Lung microvascular endothelial cell (primary cell): ENCODE measurements at places on chromosomes 3 and 15. TPM values are rescaled to one million over a fixed set of nuclear protein-coding genes. Genes with fewer than 3 reads are reported as not detected.
A peak's percentile ranks its signal among the peaks of the same experiment; 100 is the strongest.

Gene PAQR9
- not detected in 2 replicates for total RNA-seq

Gene ISG20
- total RNA-seq, result 13.5 and 54.4 TPM in 2 replicates

DNA sequence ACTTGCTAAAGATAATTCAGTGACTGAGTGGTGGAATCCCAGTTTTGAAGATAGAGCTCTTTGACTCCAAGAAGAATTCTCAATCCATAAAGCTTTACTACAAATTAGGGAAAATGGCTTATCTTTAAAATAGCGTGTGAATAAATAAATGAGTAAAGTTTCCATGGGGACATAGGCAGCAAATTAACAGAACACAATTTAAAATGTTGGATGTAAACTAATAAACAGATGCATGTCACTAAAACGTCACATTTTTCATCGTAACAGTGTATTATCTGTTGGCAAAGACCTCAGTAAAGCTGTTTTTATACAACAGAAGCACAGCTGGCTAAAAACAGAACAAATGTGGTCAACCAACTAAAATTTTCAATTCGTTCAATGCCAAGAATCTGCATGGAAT is 913.9 kb upstream of the CFAP20DC start:
- no peak for DNase-seq

DNA sequence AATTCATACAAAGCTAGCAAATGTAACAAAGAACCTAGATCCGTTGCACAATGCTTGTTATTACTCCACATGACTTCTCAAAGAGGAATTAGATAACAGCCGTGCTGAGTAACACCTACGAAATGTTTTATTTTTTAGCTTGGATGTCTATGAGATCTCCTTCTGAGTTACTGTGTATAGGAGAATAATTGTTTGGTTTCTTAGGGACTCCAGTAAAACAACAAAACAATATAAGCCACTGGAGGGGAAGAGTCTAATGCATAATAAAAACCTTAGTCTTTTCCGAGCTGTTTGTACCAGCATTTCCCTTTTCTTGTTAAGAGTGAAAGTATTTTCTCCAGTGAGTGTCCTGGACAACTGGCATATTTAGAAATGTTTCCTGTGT is 15.6 kb downstream of the SNAP23 start:
- peak; percentile 71 for DNase-seq

DNA sequence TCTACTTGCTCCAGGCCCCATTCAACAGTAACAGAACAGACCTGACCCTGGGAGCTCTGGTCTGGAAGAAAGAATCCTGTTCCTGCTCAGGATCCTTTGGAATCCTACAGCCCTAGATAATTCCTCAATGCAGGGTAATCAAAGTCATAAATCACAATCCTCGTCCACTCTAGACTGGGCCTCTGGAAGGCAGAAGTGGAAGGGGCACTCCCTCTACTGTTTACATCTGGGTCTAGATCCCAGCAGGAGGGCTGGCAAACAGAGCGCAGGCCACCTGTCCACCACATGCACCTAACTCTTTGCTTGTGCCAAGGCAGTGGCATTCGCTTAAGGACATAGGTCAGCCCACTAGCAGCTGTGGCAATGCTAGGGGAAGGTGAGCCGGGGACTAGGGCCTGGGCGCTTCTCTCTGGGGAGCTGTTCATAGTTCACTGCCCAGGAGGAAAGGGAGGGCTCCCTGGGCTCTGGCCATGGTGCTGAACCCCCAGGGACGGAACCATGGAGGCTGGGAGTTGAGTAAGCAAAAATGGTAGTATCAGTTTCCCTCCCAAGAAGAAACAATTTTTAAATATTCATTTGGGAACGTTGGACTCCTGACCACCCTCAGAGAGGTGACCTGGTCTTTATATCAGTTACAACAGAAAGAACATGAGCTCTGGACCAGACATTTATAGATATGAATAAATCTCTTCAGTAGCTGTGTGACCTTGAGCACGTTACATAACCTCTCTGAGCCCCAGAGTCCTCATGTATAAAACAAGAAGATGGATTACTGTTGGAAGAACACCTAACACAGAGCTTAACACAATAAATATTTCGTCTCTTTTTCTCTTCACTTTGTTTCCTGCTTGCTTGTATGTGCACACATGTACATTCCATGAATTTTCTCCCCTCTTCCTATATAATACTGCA is 90.2 kb downstream of the NTRK3 start:
- no peak for DNase-seq

DNA sequence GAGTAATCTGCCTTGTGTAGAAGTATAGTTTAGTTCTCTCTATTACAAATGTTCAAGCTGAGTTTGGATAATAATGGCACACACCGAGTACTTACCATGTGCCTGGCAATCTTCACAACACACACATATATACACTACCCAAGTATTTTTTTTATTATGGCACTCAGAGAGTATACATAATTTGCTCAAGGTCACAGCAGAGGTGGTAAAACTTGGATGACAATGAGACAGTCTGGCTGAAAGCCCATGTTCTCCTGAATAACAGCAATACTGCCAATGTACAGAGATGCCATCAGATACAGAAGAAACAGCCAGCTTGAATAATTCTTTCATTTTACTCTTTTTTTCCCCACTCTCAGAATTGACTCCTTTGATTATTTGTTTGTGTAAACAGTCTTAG is 460.0 kb downstream of the CNTN6 start:
- no peak for DNase-seq

GRCh38 chr15:56943403-56943802 is 25.0 kb downstream of the TCF12 start:
- no peak for DNase-seq

DNA sequence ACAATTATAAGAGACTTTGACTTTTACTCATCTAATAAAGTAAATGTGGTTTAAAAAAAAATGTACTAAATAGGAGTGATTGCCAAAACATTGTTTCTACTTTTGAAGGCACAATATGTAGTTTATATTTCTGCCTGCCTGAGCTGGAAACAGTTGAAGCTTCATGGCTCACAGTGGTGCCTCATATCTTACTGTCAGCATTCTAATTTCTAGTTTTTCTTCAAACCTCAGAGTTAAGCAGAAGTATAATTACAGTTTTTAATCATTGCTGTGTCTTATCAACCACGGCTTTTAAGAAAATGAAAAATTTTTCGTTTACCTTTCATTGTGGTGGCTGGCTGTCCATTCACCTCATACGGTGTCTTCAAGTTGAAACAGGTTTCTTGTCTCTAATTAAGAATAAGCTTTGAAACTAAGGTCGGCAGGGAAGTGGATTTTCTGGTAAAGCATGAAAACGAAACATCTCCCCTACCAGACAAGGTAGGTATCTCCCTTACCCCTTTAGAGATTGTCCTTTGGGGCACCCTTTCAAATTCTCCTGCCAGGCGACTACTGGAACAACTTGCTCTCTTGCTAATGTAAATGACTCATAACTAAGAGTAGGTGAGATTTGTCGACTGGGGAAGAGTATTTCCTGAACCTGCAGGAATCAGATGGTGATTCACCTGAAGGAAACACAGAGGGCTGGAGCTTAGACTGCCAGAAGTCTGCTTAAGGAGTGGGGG is at the start of gene GPR87:
TSS of gene GPR87 (minus strand) at position 554 of the 725 bp plus-strand sequence. CDS start 16,720 bp downstream, outside the sequence.
- no peak for DNase-seq

Gene LIPC
- 0.22 TPM in 1 of 2 replicates, not detected in the other for total RNA-seq

Gene GPR149
- not detected in 2 replicates for total RNA-seq

Gene CADM2
- 0.20 TPM in 1 of 2 replicates, not detected in the other for total RNA-seq

Gene NR2E3
- total RNA-seq, result 0.20 and 0.22 TPM in 2 replicates

GRCh38 chr3:34174740-34175139 is 376.3 kb downstream of the PDCD6IP start:
- no peak for DNase-seq

- DNase-seq, result no peak
Observed at GRCh38 chr3:142542054-142542453, 36.5 kb downstream of the ATR start.

DNA sequence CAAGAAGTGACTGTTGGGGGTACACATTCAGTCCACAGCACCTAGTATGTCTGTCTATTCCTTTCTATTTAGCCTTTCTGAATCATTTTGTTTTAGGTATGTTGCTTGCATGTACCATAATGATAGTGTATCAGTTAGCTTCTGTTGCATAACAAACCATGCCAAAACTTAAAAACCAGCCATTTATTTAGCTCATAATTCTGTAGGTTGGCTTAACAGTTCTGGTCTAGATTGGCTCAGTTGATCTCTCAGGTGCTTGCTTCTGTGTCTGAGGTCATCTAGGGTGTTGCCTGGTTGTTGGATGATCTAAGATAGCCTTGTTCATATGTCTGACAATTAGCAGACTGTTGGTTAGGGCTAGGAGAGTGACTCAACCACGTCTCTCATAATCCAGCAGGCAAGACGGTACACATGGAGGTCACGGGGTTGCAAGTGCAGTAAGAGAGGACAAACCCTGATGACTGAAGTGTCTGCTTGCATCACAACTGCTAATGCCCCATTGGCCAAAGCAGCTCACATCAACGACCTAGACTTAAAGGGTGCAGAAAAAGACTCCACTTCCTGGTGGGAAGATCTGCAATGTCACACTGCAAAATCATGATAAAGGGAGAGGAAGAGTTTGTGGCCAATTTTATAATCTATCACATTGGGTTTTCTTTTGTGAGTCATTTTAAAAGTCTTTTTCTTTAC is 6.8 kb upstream of the PDCD6IP start:
- peak; percentile 32 for DNase-seq

GRCh38 chr15:75694241-75695182 is 18.1 kb downstream of the CSPG4 start:
- peak; percentile 57 for DNase-seq

DNA sequence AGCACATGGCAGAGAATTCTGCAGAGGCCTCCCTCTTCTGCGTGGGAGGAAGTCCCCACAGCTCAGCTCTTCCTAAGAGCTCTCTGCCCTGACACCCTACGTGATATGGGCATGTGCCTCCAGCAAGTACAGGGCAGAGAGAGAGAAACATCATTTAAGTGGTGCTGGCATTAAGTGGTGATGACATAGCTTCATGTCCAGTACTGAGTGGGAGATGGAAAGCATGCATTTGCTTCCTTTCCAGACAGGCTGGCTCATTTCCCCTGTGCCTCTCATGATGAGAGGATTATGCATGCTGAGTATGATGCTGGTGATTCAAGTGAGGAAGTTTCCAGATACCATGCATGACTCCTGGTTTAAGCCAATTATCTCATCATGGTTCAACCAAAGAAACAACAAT is 26.9 kb downstream of the BFSP2 start:
- no peak for DNase-seq

DNA sequence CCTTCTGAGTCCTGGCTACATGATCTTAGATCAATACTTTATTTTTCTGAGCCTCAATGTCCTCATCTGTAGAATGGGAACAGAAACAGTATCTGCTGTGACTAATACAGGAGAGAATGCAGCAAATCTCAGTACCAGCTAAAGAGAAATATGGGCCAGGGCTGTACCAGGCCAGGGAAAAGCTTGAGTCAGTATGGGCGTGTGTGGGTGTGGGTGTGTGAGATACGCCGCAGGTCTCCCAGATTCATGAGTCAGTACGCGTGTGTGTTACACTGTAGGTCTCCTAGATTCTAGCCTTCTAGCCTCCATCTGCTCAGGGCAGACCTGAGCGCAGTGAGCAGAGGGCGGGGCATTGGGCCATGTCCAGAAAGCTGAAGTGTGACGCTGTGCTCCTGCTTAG is 15.2 kb downstream of the GNAI2 start:
- DNase-seq, result peak; percentile 91

- DNase-seq, result no peak
Observed at GRCh38 chr3:143812481-143812880, 35.8 kb downstream of the SLC9A9 start.

Gene PLA2G4E
- not detected in 2 replicates for total RNA-seq

DNA sequence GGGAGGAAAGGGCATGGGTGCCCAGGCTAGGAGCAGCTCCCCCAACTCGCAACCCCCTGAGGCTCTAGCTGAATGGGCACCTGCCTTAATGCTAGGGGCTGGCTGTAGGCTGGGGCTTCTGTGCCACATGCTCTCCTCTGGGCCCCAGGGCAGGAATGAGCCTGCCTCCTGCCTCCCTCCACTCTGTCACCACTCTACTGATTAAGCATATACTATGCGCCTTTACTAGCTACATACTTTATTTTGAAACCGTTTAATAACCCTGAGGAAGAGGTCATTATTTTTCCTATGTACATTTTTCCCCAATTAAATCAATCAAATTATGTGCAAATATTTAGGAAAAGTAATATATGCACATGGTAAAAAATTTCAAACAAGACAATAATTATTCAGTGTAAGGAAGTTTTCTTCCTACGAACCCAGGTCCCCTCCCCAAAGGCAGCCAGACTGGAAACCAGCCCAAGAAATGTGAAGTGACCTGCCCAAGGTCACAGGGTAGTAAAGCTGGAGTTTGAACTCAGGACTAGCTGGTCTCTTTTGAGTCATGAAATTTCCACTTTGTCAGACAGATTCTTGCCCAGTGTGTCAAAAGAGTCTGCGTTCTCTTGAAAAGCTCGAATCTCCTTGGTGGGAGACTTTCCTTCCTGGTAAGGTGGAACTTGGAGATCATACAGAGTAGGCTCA is 122.5 kb downstream of the DNAJB8 start:
- no peak for DNase-seq

DNA sequence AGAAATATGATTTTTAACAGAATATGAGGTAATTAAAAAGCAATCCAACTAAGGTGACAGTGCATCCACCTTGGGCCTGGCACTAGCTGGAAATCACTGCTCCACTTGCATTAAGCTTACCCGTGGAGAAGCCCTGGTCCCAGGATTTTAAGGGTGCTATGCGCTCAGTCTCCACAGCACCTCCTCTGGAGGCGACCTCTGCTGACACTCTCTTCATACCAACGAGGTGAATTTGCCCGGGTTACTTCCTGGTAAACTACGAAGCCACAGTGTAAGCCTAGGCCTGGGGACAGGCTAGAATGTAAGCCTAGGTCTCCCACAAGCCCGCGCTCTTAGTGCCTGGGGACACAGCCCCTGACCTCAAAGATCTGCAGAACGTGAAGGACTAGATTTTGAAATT is 793 bp downstream of the APOD start:
- DNase-seq, result no peak

GRCh38 chr3:128488991-128489673 is 3.9 kb downstream of the GATA2 start:
- peak; percentile 87 for DNase-seq

Gene DALRD3
- total RNA-seq, result 29.4 and 30.6 TPM in 2 replicates

DNA sequence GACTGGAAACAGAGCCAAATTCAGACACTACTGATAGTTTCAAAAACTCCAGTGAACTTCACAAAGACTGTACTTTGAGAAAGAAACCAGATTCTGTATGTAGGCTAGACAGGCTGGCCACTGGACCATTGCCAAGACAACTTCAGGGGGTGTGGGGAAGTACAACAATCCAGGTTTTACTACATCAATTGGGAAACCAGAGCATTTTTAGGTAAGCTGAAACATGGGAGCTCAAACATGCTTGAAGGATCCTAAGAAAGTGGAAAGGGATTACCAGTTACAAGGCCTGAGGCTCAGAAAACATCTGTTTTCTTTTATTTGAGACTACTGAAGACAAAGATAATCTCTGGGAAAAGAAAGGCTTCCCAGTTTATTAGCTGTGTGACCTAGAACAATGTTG is 26.9 kb upstream of the ZNF280D start:
- no peak for DNase-seq

DNA sequence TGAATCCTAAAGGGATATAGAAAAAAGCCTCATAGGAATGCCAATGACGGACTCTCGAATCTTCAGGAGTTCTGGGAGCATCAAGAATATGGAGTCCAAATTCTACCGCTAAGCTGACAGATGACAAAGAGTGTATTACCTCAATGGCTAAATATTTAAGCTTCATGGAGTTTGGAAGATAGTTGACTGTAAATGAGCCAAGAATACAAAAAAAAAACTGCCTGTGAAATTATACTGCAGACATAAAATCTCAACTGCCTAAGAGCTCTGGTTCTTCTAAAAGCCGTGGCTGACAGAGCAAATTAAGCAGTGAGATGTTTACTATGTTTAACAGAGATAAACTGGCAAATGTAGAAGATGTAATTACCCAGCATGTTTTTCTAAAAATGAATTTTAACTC is 140.0 kb downstream of the GADL1 start:
- no peak for DNase-seq

Gene SLC22A14
- total RNA-seq, result not detected in 2 replicates

GRCh38 chr3:46998121-46998851 is 18.8 kb downstream of the NBEAL2 start:
- DNase-seq, result peak; percentile 73
